ENCODE measurements at places on chromosomes 12 and 14.

- DNase-seq: no peak
These were observed 51.6 kb upstream of the SRP54 start for GRCh38 chr14:34931206-34931605.

GRCh38 chr14:77593501-77593961 lies 22.9 kb downstream of the SPTLC2 start:
- no peak for DNase-seq

GRCh38 chr12:116343331-116343884 lies 65.9 kb upstream of the MED13L start:
- DNase-seq: no peak

DNA sequence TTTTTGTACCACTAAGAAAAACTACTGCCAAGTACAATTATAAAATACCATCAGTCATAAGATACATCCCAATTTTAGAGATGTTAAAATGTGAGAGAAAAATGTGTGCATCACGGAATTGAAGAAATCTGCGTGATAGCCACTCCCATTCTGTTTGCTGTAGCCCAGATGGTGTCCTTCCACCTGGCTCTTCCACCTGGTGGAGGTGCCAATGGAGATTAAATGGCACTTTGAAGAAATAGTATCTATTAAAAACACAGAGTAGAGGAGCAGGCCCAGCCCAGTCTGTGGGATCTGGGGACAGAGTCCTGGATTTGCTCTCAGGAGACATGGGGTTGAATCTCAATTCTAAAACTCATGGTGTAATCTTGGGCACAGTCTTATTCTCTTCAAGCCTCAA lies 35.5 kb downstream of the TSPAN11 start:
- DNase-seq: no peak

GRCh38 chr12:50960130-50960529 lies 7.8 kb downstream of the HIGD1C start:
- no peak for DNase-seq

- DNase-seq: no peak
These were observed 148.2 kb downstream of the PLEKHA5 start for GRCh38 chr12:19277711-19278110.

DNA sequence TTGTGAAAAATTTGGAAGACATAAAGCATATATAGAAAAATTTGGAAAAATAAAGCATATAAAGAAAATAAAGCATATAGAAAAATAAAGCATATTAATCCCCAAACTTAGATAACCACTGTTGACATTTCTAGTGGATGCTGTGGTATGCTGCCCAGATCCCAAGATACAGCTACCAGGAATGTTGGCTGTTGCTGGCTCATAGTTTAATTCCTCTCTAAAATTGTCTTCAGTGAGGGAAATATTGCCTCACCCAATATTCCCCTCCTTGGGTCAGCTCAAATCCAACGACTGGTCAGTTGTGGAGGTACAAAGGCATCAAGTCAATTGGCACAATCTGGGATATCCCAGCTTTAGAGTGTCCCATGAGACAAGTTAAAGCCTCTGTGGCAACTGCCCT lies 10.1 kb upstream of the KICS2 start:
- no peak for DNase-seq

GRCh38 chr14:37046815-37047214 lies 125.6 kb downstream of the SLC25A21 start:
- DNase-seq: no peak

- DNase-seq: no peak
These were observed 934 bp upstream of the ZC2HC1C start for GRCh38 chr14:75068294-75069120.
